IMR-90 (cell line): ENCODE measurements at places on chromosomes 16 and 17. TPM values are rescaled to one million over a fixed set of nuclear protein-coding genes. Genes with fewer than 3 reads are reported as not detected.

GRCh38 chr17:58280480-58281217, at the start of gene MPO:
MPO (minus strand) TSS chr17:58280935; CDS start chr17:58280758, 177 bp downstream.
- no peak for DNase-seq

DNA sequence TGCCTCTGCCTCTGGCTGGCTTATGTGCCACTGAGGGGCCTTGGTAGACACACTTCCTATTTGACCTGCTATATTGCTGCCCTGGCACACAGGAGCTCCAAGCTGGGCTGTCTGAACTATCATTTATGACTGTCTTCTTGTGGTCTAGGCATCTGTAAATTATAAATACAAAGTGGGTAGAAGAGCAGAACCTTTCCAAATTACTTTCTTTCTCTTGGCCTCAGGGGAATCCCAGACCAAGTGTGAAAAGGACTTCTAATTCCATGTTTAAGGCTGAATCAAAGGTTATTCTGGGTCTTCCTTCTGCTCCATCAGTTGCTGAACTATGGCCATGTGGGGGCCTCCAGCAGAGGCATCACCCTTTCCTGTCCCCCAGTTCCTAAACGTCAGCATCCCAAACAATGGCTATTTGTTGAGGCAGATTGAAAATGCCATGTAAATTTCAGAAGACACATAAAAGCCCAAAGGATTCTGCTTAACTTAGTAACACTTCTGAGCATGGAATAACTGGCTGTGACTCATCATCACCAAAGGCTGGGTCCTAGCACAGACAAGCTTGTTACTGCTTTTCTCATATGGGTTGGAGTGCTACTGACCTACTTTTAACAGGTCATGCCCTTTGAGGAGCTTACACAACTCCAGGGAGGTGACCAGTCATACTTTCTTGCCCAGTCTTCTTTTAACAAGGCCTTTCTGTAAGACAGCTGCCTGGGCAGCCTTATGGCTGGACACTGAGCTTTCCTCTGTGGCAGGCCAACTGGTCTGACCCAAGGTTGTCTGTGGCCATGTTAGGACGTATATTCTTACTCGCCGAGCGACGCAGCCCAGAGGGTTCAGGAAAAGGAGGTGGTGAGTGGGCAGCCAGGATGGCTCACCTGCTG, 154.8 kb downstream of the VPS53 start:
- peak; percentile 89 for DNase-seq

The KRTAP2-3 gene
- total RNA-seq: 1.4 TPM in 2 replicates

The MT1M gene
- total RNA-seq: not detected in 2 replicates

The ADAD2 gene
- total RNA-seq: not detected in 2 replicates
